GM23338 (cell line): ENCODE measurements at places on chromosomes 3 and 15. TPM values are rescaled to one million over a fixed set of nuclear protein-coding genes. Genes with fewer than 3 reads are reported as not detected.

CAPN7 gene
- 18.1 and 21.7 TPM in 2 replicates for total RNA-seq

DPPA2 gene
- total RNA-seq, result 9.3 and 14.3 TPM in 2 replicates

DNAH1 gene
- total RNA-seq, result 0.35 and 1.8 TPM in 2 replicates

LRRC31 gene
- total RNA-seq, result not detected in 2 replicates

CPEB1 gene
- 7.0 and 9.4 TPM in 2 replicates for total RNA-seq

BFSP2 gene
- total RNA-seq, result not detected in 2 replicates

SIAH2 gene
- total RNA-seq, result 15.3 and 28.8 TPM in 2 replicates

STAC gene
- 17.1 and 22.9 TPM in 2 replicates for total RNA-seq

ST8SIA2 gene
- total RNA-seq, result 1.2 and 2.0 TPM in 2 replicates

MST1R gene
- total RNA-seq, result 3.7 and 4.4 TPM in 2 replicates

GRCh38 chr3:125460233-125460632, 59.8 kb downstream of the SNX4 start:
- peaks cover 7% of the 10 kb centered on the region; the same call in 1 of the 2 replicates for H3K36me3 ChIP-seq
- no peak overlapping the region for H3K27ac ChIP-seq
- DNase-seq, result no peak
- no peaks in the 10 kb centered on the region for H3K4me1 ChIP-seq

GRCh38 chr3:58403513-58404109, 30.0 kb downstream of the PDHB start:
- peak; percentile 51 for DNase-seq
- no peak overlapping the region for H3K27ac ChIP-seq
- peaks cover 14% of the 10 kb centered on the region for H3K4me1 ChIP-seq
- H3K27me3 ChIP-seq, result no peaks in the 10 kb centered on the region

DNA sequence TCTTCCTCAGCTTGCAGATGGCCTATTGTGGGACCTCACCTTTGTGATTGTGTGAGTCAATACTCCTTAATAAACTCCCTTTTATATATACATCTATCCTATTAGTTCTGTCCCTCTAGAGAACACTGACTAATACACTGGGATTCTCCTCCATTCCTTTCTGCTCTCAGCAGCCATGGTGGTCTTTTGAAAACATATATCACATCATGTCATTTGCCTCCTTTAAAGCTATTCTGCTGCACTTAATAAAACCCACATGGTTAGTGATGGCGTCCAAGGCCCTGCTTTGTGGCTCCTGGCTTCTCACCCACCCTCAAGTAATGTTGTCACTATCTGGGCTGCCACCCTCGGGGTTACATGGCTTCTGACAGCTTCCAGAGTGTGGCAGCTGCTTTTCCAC, 169.5 kb downstream of the CADPS start:
- no peaks in the 10 kb centered on the region for H3K36me3 ChIP-seq
- no peak overlapping the region for H3K4me3 ChIP-seq
- DNase-seq, result no peak
- no peak overlapping the region for H3K27ac ChIP-seq
- no peaks in the 10 kb centered on the region for H3K27me3 ChIP-seq

GRCh38 chr15:82882273-82882928, 70.1 kb downstream of the HOMER2 start:
- DNase-seq, result no peak
- no peak overlapping the region for H3K4me3 ChIP-seq
- H3K36me3 ChIP-seq, result no peaks in the 10 kb centered on the region
- no peaks in the 10 kb centered on the region for H3K4me1 ChIP-seq

DNA sequence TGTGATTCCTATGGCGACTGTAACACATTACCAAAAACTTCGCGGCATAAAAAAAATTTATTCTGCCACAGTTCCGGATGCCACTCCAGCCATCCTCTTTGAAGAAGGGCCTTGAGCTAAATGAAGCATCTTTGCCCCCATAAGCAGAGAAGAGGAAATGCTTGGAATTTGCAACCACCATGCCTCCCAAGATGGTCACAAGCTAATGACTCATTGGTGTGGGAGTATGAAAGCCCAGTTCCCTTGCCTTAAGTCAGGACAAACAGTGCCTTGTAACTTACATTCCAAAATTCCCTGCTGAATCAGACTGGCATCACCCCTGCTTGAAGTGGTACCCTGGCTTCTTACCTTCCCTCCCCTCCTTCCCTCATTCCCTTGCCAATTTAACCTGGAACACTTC, 1077.4 kb downstream of the EPHA3 start:
- no peak overlapping the region for H3K4me3 ChIP-seq
- H3K4me1 ChIP-seq, result no peaks in the 10 kb centered on the region
- H3K27me3 ChIP-seq, result no peaks in the 10 kb centered on the region

DNA sequence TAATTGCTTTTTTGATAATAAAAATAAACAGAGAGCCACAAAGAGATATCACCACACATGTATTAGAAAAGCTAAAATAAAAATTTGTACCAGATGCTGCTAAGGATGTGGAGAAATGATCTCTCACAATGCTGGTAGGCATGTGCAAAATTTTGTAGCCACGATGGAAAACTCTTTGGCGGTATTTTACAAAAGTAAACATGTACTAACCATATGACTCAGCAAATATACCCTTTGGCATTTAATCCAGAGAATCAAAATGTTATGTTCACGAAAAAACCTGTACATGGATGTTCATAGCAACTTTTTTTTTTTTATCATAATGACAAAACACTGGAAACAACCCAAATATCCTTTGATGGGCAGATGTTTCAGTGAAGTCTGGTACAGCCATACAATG, 261.2 kb downstream of the LPP start:
- H3K4me1 ChIP-seq, result peaks cover 4% of the 10 kb centered on the region; the same call in 1 of the 2 replicates
- no peaks in the 10 kb centered on the region for H3K27me3 ChIP-seq
- H3K4me3 ChIP-seq, result no peak overlapping the region

DNA sequence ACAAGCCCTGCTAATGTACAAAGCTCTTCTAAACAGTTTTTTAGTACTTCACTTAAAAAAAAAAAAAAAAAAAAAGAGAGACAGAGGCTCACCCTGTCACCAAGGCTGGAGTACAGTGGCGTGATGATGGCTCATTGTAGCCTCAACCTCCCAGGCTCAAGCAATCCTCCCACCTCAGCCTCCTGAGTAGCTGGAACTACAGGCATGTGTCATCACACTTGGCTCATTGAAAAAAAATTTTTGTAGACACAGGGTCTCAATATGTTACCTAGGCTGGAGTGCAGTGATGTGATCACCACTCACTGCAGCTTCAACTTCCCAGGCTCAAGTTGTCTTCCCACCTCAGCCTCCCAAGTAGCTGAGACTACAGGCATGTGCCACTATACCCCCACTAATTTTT, 47.6 kb upstream of the HEG1 start:
- no peak for DNase-seq
- H3K27me3 ChIP-seq, result no peaks in the 10 kb centered on the region
- no peak overlapping the region for H3K4me3 ChIP-seq
- H3K36me3 ChIP-seq, result no peaks in the 10 kb centered on the region
- H3K27ac ChIP-seq, result no peak overlapping the region

GRCh38 chr15:40016224-40016865, 22.6 kb downstream of the SRP14 start:
- H3K27ac ChIP-seq, result no peak overlapping the region; the same call in 1 of the 2 replicates
- no peak overlapping the region for H3K4me3 ChIP-seq
- DNase-seq, result no peak
- H3K27me3 ChIP-seq, result no peaks in the 10 kb centered on the region
- no peaks in the 10 kb centered on the region for H3K4me1 ChIP-seq

DNA sequence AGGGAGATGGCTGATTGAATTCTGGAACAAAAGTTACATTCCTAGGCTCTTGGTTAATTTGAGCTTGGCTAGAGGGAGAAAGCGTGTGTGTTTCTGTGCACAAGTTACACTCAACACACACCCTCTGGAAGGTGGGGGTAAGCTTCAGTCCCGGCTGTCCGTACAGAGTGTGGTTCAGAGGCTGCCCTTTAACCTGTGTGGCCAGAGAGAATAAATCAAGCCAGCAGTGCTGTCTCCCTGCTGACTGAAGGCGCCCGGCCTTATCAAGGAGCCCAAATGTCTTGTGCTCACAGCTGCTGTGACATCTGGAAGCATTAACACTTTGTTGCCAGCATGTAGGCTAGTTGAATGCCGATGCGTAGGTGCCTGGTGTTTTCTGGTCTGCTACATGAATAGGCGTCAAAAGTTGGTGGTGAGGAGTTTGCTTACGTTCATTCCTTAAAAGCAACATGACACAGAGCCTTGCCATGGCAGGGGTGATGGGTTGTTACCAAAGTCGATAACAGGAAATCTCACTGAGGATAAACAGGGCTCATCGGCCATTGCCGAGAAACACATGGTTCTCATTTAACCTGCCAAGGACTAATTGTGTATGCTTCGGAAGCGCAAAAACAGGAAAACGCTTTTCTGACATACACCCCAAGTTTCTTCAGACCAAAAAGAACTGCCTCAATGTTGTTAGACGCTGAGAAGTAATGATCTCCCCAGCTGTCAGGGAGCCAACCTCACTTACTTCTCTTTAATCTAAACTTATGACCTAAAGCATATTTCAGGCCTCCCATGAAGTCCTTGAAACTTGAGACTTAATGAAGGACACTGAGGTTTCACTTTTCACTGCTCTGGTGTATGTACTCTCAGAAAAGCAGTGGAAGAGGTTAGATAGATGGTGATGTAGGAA, 95.8 kb upstream of the CTDSPL start:
- no peak overlapping the region for H3K27ac ChIP-seq
- H3K36me3 ChIP-seq, result no peaks in the 10 kb centered on the region
- H3K4me1 ChIP-seq, result peaks cover 33% of the 10 kb centered on the region
- DNase-seq, result no peak
- no peak overlapping the region for H3K4me3 ChIP-seq

- no peaks in the 10 kb centered on the region for H3K27me3 ChIP-seq
- H3K27ac ChIP-seq, result no peak overlapping the region
- no peak for DNase-seq
- H3K4me3 ChIP-seq, result no peak overlapping the region
- H3K4me1 ChIP-seq, result no peaks in the 10 kb centered on the region
Measured at GRCh38 chr3:10339376-10339955, 18.6 kb upstream of the SEC13 start.

DNA sequence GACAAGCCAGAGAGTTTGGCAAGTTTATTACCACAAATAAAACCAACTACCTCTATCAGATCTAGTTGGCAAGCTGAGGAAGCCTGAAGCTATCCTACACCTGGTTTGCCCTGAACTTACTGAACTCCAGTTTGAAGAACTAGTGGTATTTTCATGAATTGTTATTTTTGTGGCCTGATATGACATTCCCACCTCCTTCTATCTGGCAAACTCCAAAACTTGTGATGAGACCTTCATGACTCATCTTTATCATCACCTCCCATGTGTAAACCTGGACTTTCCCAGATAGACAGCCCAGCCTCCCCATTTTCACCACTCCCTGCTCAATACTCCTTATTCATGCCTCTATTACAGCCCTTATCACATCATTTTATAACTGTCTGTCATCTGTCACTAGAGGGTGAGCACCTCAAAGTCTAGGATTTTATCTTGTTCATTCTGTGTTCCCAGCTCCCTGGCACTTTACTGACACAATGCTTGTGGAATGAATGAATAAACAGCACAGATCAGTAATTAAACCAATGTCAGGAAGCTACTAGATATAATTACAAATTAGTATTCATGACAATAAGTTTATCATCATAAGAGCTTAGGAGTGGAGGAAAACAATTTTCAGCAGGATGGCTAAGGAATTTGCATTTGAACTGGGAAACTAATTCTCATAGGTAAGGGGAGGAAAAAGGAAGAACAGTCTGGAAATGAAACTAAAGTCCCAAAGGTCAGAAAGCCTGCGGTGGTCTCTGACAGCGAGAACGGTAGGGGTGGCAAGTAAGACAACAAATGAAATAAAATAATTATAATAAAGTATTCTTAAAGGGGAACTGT, 13.2 kb upstream of the TRANK1 start:
- no peak overlapping the region for H3K27ac ChIP-seq
- no peak overlapping the region for H3K4me3 ChIP-seq
- no peaks in the 10 kb centered on the region for H3K4me1 ChIP-seq
- no peak for DNase-seq

DNA sequence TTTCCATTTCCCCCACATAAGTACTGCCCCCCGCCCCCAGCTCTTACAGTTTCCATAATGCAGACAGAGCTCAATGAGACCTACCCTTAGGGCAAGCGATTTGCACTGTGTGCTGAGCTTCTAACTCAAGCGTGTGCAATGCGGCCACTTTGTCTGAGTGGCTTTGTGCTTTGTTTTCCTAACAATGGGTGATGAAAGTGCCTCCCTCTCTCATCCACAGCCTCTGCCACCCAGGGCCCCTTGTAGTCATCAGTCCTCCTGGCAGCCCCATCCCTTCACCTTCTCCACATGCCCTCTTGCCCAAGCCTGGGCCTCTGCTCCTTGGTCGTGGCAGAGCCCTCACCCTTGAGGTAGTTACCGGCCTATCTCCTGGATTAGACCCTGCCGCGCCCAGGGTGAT, 17.2 kb downstream of the DAPK2 start:
- H3K27ac ChIP-seq, result no peak overlapping the region
- H3K4me1 ChIP-seq, result peaks cover 5% of the 10 kb centered on the region
- no peak for DNase-seq
- no peak overlapping the region for H3K4me3 ChIP-seq
- no peaks in the 10 kb centered on the region for H3K36me3 ChIP-seq

GRCh38 chr3:105466495-105467404, 100.0 kb downstream of the ALCAM start:
- H3K27me3 ChIP-seq, result no peaks in the 10 kb centered on the region
- peaks cover under 1% of the 10 kb centered on the region; the same call in 1 of the 2 replicates for H3K4me1 ChIP-seq
- H3K36me3 ChIP-seq, result no peaks in the 10 kb centered on the region
- no peak overlapping the region for H3K27ac ChIP-seq

DNA sequence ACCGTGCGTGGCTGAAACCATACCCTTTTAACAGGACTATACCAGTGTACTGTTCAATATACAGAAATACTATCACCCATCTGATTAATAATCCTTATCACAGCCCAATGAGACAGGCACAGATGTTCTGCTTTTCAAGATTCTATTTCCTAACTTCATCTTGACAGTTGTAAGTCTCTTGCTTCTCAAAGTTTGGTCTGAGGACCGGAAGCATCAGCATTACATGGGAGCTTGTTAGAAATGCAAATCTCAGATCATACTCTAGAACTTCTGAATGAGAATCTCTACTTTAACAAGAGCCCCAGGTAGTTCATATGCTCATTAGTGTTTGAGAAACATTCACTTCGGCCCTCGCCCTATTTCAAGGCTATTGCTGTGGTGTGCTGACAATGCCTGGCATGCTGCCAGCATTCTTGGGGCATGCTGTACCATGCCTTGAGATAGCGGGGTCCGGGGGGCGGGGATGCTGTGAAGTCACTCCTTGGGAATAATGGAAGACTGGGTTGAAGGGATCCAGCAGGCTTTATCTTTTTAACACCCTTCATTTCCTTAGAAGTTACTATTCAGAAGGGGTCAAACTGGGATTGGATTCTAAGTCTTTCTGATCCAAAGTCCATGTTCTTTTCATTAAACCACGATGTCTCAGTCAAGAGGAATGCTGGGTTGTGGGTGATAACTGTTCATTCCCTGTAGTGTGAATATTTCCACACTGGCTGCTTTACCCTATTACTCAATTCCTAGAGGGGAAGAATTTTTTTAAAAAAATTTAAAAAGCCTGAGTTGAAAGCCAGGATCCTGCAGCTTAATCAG, 194.7 kb downstream of the LPP start:
- H3K4me3 ChIP-seq, result no peak overlapping the region
- H3K4me1 ChIP-seq, result peaks cover 8% of the 10 kb centered on the region; the same call in 1 of the 2 replicates
- H3K27me3 ChIP-seq, result no peaks in the 10 kb centered on the region
- no peak overlapping the region for H3K27ac ChIP-seq
- peak; percentile 7 for DNase-seq

DNA sequence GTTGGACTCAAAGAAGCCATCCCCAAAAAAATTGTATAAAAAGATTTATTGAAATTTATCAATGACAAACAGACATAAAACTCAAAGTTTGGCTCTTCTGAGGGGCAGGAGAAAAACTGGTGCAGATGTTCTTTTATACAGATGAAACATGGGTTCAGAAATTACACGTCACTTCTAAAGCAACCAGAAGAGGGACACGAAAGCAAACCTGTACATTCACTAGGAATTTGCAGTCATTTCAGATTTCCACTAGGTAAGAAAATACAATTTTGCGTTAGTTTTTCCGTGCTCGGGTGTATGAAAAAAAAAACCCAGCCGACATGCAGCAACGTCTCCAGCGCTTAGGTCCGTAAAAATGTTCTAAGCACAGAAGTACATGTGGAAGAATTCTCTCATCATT, 41.8 kb downstream of the ANP32A start:
- no peak overlapping the region for H3K27ac ChIP-seq
- H3K4me1 ChIP-seq, result peaks cover 12% of the 10 kb centered on the region
